ENCODE measurements at places on chromosomes 5 and 9.

DNA sequence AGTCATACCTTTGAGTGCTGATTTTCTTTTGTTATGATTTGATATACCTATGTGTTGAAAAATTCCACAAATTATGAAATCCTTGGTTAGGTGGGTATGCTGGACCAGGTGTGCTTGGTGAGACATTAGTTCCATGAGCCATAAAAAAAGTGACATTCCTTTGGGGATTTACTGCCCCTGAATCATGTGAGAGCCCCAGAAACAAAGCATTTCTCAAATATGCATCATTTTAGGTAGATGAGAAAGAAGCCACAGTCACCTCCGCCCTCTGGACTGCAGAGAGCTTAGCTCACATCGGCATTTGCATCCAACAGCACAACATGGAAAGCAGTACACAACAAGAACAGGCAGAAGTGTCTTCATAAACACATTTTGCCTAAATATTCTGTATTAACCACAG, 55.3 kb downstream of the DAP start:
- no peak for DNase-seq

GRCh38 chr9:5355226-5355625, 15.6 kb upstream of the RLN1 start:
- DNase-seq: no peak

DNA sequence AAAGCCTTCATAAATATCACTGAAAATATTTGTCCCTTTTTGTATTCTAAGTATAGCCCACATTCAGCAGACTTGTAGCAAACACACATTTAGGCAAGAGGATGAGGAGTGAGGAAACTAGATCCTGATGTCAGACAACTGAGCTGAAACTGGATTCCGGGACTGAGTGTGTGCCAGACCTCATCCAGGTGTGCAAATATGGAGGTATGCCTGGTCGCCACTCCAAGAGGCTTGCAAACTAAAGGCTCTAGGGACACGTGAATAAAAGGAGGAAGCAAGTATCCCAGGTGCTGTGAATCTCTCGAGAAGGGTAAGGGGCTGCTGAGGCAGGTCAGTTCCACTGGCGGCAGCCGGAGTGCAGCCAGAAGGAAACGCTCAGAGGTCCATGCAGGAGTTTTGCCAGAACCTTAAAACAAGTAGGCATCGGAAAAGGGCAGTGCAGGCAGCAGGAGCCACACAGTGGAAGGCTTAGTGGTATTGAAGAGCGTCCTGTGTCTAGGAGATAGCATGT, 77.4 kb upstream of the ALDH1B1 start:
- no peak for DNase-seq

DNA sequence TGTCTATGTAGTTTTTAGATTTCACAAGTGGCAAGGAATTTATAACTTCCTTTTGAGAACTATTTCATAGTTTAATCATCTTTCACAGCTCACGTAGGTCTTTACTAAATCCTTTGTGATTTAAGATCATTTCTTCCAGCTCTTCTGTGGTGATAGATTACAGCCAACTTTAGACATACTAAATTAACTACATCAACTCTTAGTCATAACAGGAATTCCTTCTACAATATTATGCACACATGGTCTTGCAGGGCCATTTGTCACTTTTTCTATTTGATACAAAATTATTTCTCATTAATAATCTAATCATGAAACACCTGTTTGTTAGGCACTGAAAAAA, 208.4 kb downstream of the PDE4D start:
- no peak for DNase-seq

DNA sequence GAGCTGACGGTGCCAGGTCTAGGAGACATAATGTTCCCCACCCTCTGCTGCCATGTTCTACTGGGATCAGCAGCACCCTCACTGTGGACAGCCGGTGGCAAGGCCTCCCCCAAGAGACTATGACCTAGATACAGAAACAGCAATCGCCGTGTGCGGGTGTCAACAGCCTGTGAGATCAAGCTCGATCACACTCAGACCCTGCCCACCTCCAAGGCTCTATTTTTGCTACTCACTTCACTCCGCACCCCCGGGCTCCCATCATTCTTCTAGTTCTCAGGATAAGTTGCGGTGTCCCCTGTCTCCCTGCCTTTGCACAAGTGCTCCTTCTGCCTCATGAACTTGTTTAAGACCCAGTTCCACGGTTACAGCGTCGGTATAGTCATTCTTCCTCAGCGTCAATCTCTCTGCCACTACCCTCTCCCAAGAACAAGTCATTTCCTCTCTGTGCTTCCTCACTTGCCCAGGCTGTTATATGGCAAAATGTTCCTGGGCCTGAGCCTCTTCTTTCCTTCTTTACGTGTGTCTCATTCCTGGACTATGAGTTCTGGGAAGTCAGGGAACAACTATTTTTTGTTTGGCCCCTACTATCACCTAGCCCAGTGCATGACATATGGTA, 5.4 kb upstream of the DOCK8 start:
- no peak for DNase-seq

GRCh38 chr5:113171520-113171919, 194.9 kb downstream of the DCP2 start:
- DNase-seq: no peak
